Fibroblast of skin of right biceps (primary cell): ENCODE measurements at places on chromosomes 4 and X.

GRCh38 chrX:20654596-20655106, 387.9 kb upstream of the RPS6KA3 start:
- DNase-seq: no peak

DNA sequence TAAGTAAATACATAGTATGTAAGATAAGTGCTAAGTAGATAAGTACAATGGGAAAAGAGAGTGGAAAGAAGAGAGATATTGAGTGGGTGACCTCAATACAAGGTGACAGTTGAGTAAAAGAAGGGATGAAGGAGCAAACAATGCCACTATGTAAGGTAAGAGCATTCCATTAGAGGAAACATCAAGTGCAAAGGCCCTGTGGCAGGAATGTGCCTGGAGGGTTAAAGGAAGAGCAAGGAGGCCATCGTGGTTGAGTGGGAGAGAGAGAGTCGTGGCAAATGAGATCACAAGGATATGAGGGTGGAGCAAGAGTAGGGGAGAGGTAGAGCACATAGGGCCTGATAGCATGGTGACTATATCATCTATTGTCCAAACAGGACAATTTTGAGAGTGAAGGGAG, 13.4 kb downstream of the EDNRA start:
- no peak for DNase-seq

- peak; percentile 97 for DNase-seq
Measured at GRCh38 chr4:147355847-147356246, 125.0 kb upstream of the EDNRA start.

- no peak for DNase-seq
Measured at GRCh38 chrX:129934952-129935351, 29.0 kb downstream of the UTP14A start.

- peak; percentile 79 for DNase-seq
Measured at GRCh38 chrX:105821471-105822121, 743 bp upstream of the NRK start.

GRCh38 chrX:19747652-19748610, 139.5 kb downstream of the SH3KBP1 start:
- no peak for DNase-seq

DNA sequence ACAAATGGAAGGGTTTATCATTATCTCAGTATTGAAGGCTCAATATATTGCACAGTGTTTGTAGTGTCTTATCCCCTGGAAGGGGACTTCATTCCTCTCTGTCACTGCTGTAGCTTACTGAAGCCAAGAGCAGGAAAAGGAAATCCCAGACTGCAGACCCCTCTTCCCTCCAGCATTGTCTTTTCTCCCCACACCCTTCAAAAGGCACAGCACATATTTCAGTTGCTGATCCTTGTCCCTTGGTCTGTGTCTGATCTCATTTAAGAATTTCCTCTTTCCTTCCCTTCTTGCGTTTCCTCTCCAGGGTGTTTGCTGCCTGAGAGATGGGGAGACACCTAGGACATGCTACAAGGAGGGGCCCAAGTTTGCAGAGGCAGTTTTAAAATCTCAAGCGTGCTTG, 40.1 kb downstream of the STIM2 start:
- DNase-seq: no peak

- DNase-seq: no peak
Measured at GRCh38 chr4:43238585-43238984, 346.1 kb downstream of the GRXCR1 start.

DNA sequence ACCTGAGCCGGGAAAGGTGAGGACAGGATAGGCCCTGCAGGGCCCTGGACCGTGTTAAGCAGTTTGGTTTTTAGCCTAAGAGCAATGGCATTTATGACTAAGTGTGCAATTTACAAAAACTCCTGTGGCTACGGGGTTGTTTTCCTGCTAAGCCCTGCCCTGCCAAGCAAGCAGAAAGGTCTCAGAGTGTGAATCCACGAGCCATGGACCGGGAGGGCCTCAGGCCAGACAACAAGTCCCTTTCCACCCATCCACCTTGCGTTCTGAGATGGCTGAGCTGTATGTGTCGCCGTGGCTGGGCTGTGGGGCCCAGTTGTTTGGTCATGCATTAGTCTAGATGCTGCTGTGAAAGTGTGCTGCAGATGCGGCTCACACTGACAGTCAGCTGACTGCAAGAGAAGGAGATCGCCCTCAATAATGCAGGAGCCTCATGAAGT, 33.9 kb upstream of the AFAP1 start:
- peak; percentile 76 for DNase-seq

DNA sequence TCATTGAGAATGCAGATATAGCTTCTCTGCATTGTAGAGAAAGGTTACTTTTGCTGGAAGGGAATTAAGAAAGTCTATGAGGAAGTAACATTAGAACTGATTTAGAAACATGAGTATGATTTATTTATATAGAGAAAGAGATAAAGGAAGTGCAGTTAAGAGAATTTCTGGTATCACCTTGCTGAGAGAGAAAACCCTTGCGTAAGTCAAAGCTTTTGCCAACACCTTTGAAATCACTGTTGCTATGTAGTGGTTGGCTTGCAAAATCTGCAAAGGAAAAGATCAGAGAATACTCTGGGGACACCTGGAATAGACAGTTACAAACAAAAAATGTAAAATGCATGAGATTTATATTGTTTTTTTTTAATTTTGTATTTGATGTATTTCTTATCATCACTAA, 137.3 kb upstream of the RXFP1 start:
- no peak for DNase-seq

DNA sequence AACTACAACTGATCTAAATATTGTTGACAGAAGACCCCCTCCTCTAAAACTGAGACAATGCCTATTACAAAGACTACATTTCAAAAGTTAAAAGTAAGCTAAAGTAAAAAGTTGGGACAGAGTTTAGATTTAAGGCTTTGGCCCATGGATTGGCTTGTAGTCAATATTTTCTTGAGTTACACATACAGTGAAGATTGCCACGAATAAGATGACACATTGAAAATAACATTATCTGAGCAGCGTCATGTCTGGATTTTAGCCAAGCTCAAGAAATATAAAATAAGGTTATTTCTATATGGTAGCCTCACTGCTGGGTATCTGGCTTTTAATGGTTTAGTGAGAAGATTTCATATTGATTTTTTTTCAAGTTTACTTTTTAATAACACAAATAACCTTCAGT, 266.2 kb upstream of the LDB2 start:
- peak; percentile 70 for DNase-seq

- DNase-seq: peak; percentile 63
Measured at GRCh38 chr4:122329876-122330565, 48.8 kb upstream of the ADAD1 start.

GRCh38 chr4:101135371-101136010, 211.8 kb downstream of the PPP3CA start:
- no peak for DNase-seq

GRCh38 chr4:23728393-23728792, 161.5 kb downstream of the PPARGC1A start:
- DNase-seq: peak; percentile 98

DNA sequence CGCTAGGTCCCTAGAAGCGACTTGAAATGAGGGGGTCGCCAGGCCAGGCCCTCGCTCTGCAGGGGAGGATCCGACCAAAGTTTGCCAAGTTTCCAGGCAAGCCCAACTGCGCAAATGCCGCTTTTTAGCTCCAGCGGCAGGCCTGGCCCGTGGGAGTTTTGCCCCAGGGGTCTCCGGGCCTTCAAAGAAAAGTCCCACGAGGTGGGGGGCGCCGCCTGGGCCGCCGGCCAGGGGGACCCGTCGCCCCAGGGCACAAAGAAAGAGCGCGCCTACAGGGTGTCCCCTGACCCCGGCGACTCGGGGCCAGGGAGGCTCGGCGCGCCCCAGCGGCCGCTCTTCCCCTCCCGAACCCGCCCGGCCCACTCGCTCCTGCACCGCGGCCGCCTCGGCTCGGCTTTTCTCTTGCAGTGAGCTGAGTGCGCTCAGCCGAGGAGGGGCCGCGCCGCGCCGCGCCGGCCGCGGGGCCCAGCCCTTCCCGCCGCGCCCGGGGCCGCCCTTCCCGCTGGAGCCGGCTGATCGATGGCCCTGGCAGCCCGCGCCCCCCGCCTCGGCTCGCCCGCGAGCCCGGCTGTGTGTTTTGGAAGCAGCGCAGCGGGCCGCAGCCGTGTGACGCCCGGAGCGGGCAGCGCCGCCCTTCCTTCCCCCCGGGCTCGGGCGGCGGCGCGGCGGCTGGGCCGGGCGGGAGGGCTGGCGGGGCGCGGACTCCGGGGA, 754 bp upstream of the KLF3 start:
- DNase-seq: peak; percentile 53

DNA sequence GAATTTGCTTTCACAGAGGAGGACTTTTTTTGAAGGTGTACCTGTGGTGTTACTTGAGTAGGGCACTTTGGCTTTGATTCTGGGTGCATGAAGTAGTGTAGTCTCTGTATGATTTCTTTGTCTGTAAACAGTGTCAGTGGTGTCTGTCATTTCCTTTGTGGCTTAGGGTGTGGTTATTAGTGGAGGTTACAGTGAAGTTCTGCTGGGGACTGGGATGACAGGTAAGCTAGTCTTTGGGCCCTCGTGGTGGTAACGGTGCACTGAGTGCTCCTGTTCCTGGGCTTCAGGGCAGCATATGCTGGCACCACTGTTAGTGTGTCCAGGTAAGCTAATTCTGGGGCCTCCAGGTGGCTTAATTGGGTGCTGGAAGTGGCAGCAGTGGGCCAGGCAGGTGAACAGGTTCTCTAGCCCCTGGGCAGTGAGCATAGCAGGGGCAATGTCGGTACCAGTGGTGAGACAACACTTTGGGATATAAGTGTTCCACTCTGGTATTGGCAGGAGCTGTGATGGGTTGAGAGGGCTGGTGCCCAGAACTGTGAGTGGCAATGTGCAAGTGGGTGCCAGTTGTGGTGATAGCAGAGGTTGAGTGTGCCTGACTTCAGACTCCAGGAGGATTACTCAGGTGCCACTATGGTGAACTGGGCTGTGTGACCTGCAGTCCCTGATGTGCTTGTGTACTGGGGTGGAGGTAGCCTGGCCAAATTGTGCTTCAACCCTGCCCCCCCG, 26.0 kb upstream of the VSIG1 start:
- DNase-seq: no peak

DNA sequence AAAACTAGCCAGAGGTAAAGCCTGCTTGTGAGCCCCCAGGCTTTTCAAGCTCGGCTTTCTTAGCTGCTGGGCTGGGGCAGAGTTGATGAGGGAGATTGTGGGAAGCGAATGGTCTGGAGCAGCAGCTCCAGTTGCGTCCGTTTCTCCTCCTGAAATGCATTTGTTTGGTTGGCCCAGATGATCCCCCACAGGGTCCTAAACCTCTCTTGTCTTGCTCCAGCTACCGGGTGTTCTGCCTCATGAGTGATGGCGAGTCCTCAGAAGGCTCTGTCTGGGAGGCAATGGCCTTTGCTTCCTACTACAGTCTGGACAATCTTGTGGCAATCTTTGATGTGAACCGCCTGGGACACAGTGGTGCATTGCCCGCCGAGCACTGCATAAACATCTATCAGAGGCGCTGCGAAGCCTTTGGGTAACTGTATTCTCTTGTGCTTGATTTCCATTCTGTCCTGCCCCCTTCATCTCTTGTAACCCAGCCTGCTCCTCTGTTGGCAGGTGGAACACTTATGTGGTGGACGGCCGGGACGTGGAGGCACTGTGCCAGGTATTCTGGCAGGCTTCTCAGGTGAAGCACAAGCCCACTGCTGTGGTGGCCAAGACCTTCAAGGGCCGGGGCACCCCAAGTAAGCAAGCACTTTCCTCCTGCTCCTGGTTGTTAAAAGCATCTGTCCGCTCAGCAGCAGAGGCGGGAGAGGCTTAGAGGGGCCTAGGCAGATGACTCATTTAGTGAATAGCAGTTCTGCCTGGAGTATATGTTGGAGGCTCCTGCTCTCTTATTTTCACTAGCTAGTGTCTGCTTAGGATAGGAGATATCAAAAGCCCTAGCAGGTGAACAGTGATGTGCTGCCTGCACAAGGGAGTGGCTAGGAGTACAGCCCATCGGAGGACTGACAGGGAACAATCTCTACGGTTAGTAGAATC, 15.3 kb downstream of the TKTL1 start:
- DNase-seq: no peak

DNA sequence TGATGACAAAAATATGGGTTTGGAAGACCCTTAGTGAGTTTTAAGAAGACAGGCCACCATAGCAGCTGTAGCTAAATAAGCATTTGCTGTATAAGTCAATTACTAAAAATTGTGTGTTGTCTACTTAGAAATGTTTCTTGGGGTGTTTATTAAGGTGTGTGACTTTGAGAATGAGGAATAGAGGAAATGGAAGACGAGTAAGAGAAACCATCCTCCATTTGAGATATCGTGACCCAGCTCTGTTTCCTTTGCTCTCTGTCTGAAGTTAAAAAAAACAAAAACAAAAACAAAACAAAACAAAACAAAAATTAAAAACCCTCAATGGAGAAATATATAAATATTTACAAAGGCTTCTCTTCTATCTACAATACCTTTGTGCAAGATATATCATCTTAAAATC, 41.7 kb upstream of the FAM9C start:
- DNase-seq: no peak

- DNase-seq: no peak
Measured at GRCh38 chrX:71550578-71550977, 17.7 kb downstream of the OGT start.

DNA sequence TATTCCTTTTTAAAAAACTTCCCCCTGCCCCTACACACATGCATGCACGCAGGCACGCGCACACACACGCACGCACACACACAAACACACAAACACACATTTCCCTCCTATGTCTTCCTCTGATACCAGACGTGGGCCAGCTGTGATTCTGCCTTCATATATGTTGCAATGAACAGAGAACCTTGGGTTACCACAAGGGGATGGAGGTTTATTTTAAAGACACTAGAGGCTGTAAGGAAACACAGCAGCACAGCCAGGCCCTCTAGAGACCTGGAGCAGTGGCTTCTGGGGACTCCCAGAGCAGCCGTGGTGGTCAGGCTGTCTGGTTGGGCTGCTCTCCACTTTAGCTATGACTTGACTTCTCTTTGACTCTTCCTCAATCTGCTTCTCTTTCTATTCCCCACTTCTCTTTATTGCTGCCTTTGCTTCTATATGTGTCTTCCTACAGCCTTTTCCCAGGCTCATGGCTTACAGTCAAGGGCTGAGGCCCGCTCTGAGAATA, 3.2 kb upstream of the TLR10 start:
- DNase-seq: no peak

DNA sequence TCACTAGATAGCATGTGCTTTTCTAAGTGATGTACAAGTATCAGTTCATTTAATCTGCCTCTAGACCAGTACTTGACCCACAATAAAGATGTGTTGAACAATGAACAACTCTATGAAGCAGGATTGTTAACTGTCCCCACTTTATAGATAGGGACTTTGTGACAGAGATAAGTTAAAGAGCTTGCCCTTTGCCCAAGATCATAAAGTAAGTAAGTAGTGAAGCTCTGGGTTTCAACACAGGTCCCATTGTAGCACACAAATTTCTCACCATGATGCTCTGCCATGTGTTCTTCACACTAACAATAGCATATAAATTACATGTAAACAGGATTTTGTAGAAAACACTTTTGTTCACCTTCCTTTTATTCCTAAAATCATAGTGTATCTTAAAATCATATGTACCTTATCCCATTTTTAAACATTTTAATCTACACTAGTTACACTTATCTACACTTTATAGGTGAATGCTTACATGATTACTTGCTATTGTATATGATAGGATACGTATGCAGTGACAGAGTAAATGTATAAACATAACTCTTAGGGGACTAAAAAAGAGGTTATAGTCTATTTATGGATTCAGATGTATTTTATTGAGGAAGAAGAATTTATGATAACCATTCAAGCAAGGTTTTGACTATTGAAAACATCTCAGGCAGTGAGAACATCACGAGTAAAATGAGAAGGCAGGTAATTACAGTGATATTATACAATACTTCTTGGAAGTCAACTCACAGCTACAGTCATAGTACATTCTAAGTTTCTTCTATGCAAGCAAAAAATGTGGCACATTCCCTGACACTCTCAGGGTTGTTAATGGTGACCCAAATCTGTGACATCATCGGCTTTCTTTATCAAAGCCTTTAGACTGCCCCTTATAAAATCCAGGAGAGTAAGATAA, 2275.1 kb downstream of the PCDH7 start:
- DNase-seq: no peak
